ENCODE measurements at places on chromosomes 13 and 19. TPM values are rescaled to one million over a fixed set of nuclear protein-coding genes. Genes with fewer than 3 reads are reported as not detected.

The KLHL1 gene
- not detected for polyA plus RNA-seq

The TEX101 gene
- polyA plus RNA-seq: not detected

DNA sequence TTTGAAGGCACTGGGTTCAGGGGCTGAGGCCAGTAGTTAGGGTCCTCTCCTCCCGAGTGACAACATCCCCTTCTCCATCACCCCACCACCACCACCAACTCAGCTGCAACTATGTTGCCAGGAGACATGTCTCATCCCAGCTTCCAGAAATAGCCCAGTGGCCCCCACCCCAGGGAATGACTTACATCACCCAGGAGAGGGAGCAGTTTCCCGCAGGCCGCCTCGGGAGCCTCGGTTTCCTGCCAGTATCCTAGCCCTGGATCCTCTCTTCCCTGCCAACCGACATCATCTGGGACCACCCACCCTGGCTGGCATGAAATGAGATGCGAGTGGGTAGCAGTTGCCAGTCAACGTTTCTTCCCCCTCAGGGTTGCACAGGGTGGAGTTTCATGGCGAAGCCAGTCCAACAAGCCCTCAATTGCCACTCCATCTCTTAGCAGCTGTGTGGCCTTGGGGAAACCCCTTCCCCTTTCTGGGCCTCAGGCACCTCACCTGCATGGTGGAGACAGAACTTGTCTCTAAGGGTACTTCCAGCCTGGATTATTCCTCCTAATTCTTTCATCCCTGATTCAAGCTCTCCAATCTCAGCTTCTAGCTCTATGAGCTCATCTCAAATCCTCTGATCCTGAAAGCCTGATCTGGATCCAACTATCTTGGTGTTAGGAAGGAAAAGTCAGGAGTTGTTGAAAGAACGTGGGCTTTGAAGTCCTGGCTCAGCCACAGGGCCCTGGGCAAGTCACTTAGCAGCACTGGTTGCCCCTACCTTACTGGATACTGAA lies 3.9 kb upstream of the GSK3A start:
- peak; percentile 81 for DNase-seq

- DNase-seq: peak; percentile 82
These were observed 659 bp downstream of the NFKBID start for GRCh38 chr19:35899547-35900214.

GRCh38 chr19:2014731-2015607 lies 545 bp downstream of the BTBD2 start:
- no peak for DNase-seq

The ZC3H4 gene
- polyA plus RNA-seq: 8.4 TPM

The OR10H1 gene
- polyA plus RNA-seq: not detected

- no peak for DNase-seq
These were observed at the start of gene MADCAM1 for GRCh38 chr19:496112-496665. Gene MADCAM1, plus strand, starts transcription at chr19:496486. Its CDS starts 14 bp downstream, at chr19:496500.

DNA sequence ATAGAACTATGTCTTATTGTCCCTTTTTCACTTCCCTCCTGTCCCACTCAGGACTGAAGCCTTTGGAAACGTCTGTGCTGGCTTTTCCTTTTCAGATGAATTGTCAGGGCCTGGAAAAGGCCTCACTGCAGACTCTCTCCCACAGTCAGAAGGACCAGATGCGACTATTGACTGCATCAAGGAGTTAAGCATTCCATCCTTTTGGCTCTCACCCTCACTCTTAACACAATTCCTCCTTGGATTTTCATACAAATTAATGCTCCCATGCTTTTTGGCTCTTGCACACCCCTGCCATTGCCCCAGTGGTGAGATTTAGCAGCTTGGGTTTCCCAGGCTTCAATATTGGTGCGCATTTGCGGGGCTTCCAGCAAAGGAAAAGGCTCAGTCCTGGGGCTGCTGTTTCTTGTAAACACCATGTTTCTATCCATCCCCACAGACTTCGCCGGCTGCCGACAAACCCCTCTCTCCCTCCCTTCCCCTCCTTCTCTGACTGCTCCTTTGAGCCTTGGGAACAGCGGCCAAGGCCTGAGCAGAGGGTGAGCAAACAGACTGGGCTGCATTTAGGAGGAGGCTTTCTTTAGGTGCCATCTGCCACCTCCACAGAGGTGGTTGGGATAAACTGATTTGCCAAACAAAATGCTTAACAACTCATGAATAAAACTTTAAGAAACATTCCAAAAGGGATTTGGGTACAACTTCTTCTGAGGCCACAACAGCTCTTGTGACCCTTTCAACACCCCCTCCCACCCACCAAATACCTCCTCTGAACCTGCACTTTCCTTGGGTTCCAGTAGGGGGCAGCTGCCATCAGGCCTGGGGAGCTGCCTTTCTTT lies 48.6 kb upstream of the PCDH8 start:
- DNase-seq: no peak

- DNase-seq: no peak
These were observed 251.6 kb downstream of the KCTD12 start for GRCh38 chr13:76634431-76635191.

DNA sequence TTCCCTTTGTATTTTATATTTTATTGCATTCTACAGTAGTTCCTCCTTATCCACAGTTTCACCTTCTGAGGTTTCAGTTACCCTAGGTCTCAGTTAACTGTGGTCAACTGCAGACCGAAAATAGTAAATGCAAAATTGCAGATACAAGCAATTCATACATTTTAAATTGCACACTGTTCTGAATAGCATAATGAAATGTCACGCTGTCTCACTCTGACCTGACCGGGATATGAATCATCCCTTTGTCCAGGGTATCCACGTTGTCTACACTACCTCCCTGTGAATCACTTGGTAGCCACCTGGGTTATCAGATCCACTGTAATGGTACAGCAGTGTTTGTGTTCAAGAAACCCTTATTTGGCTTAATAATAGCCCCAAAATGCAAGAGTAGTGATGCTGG lies 325.0 kb downstream of the DNAJC15 start:
- peak; percentile 79 for DNase-seq

DNA sequence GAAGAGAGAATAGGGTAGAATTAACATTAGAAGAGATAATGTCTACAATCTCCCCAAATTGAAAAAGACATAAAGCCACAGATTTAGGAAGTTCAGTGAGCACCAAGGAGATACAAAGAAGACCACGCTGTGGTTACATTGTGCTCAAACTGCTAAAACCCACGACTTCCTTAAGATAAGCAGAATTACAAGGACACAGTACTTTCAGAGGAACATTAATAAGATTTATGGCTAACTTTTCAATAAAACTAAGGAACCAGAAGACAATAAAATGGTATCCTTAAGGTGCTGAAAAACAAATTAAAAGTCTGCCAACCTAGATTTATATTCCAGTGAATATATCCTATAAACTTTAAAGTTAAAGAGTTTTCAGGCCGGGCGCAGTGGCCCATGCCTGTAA lies 7.4 kb upstream of the IL17D start:
- DNase-seq: no peak

- peak; percentile 64 for DNase-seq
These were observed 406.8 kb downstream of the KLF5 start for GRCh38 chr13:73465617-73465971.

DNA sequence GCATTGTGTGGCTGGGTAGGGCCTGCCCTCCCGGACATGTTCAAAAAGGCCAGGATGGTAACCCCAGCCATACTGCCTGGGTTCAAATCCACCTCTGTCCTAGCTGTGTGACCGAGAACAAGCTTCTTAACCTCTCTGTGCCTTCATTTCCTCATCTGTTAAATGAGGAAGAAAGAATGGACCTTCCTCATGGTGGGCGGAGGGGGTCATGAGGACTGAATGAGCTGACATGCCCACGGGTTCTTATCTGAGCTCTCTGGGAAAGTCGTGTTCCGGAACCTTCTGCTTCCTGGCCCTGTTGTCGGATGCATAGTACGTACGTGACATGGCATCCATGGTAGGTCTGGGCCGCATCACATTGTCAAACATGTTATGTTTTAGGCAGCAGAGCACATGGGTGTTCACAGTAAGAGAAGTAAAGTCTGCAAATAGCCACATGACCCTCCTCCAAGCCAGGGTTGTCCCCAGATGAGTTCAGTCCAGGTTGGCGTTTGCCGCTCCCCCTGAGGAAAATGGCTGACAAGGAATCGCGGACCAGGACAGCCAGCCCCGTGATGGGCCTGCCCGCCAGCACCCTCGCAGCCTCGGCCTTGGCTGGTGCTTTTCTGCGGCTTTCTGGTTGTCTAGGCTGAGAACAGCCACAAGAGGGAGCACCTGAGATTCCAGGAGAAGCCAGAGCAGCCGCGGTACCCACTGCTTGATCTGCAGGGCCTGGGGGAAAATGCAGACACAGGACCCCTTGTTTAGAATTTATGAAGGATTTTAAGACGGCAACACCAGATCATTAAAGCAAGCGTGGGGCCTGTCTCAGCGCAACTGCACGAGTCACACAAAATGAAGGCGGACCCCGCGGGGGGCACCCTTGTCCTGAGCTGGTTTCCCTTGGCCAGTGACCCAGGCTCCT lies 2.4 kb upstream of the NTN5 start:
- DNase-seq: peak; percentile 59

The LILRB2 gene
- not detected for polyA plus RNA-seq

The PLPPR2 gene
- 21.2 TPM for polyA plus RNA-seq

DNA sequence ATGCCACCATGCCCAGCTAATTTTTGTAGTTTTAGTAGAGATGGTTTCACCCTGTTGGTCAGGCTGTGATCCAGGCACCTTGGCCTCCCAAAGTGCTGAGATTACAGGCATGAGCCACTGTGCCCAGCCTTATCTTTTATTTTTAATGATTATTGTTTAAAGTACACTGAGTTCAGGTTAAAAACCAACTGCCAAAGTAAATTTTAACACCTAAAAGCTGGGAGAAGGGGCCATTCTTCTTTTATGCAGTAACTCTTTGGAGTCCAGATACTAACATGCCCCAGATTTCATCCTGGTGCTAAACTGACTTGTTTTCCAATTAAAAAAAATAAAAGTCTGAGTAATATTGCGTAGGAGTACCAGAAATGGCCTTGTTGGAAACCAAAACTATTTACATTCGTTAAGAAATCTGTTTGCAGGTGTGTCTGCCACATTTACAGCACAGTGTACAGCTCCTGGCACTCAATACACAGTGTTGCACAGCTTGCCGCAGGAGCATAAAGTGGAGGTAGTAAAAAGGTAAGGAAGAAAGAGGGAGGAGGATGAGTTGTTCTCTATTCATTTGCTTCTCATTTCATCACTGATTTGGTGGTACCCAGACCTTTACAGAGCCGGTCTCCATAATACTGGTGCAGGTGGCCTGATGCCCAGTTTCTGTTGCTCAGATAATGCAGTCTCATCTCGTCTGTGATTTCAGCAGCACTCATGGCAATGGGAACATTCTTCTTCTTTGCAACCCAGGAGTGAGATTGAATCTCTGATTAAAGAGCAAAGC lies 108.9 kb downstream of the PCCA start:
- DNase-seq: peak; percentile 12

DNA sequence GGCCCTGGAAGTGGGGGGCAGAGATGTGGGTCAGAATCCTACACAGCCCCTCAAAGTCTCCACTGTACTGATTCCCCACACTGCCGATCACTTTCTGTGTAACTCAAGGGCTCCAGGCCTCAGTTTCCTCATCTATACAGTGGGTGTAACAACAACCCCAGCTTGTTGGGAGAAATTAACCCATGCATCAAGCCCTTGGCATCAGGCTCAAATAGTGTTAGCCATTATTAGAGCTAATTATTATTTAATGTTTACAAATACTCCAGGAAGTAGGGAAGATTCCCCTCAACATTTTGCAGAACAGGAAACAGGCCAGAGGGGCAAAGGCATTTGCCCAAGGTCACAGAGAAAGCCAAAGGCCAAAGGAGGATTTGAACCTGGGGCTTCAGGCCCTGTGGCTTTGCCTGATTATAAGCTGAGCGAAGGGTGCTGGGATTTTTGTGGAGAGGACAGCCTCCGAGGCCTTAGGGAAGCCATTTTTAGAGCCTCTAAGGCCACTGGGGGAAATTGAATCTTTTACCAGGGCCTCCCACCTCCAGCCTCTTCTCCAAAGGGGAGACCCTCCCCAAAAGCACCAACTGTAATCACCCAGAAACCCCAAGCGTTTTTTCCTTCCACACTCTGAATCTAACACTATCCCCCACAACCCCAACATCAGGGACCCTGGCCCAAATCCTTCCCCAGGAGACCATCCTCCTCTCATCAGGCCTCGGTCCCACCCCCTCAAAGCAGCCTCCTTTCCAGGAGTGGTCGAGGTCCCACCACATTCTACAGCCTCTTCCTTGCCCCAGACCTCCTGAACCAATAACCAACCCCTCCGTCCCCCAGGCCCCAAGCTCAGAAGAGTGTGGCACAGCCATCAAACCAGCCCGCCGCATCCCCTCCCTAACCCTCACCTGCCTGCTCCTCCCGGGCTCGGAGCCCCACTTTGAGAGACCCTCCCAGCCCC lies 1.1 kb downstream of the FKBP8 start:
- no peak for DNase-seq

DNA sequence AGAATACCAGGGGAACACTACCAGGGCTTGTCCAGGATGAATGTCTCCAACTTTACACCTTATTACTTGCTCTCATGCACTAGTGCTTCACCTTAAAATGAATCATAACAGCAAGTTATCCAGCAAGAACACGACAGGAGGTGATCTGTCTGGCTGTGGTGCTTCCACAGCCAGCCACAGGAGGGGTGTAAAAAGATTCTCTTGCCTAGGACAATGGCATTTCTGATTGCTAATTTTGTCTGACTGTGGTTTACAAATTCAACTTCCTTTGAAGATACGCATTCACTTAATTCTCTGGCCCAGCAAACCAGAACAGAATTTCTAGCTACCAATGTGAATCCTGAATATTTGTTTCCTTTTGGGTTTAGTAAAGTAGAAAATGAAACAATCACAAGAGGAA lies 23.1 kb upstream of the COG3 start:
- peak; percentile 29 for DNase-seq
